Ovary (tissue), 10 donors: ENCODE measurements at places on chromosomes 4 and X.

GRCh38 chr4:129218360-129218759 is 122.4 kb downstream of the C4orf33 start:
- no peak for DNase-seq

- DNase-seq: no peak
Observed at GRCh38 chr4:148025981-148026380, 294.1 kb downstream of the ARHGAP10 start.

DNA sequence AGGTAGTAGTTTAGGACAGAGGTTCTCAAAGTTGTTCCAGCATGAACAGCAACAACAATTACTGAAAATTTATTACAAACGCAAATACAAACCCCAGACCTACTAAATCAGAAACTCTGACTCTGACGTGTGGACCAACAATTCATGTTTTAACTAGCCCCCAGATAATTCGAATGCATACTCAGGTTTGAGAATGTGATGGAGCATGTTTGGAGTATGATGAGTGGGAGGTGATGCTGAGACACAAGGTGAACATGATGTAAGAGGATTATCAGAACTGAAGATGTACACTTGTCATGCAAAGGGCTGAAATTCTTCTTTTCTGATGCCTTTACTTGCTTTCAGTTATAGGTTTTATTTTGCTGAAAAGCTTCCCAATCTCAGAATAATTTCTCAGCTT is 323.0 kb downstream of the INPP4B start:
- no peak for DNase-seq

GRCh38 chr4:2378401-2378800 is 40.0 kb downstream of the ZFYVE28 start:
- no peak for DNase-seq

GRCh38 chr4:166165829-166166420 is 292.9 kb downstream of the TLL1 start:
- no peak for DNase-seq
